ENCODE measurements at places on chromosomes 5 and 9.

GRCh38 chr9:127977009-127977883, 3.5 kb downstream of the EEIG1 start:
- no peak for DNase-seq

DNA sequence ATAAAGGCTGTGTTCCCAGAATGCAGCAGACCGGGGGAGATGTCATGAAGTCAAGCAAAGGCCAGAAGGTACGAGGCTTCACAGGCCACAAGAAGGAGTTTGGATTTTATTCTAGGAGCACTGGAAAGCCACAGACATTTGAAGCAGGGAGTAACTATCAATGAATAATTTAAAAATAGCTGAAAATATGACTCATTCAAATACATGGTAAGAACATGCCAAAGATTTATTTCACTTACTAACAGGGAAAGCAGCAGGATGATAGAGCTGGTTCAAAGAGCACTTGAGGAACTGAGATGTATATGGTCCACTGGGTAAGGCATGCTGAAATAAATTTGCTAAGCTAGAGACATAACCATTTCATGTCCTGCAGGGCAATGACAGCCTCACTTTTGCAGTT, 53.2 kb downstream of the MSX2 start:
- DNase-seq = no peak

DNA sequence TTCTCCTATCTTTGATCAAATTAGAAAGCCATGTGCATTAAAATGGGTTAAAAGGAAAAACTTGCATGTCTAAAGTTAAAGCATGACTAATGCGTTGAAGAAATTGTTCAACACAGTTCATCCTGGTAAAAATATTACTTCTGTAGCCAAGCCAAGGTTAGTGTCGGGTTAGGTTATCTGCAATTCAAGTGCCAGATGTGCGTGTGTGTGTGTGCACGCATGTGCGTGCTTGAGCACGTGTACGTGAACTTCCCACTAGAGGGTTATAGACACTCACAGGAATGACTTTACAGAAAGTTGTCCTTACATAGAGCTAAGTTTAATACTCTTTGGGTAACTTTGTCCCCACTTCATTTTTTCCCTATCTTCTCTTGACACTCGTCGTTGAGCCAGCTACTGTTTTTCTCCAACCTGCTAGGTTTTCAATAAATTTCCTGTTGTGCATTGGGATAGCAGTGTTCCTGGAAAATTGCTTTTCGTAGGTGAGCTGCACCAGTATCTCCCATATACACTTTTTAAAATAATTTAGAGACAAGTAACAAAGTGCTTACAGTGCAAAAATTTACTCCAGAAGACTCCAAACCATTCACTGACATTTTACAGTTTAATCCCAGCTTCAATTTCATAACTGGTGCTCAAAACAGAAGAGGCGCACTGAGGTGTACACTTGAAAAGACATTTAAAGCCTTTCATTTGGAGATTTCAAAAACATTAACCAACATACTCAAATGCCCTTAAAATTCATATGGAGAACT, 353.8 kb downstream of the NFIB start:
- no peak for DNase-seq

DNA sequence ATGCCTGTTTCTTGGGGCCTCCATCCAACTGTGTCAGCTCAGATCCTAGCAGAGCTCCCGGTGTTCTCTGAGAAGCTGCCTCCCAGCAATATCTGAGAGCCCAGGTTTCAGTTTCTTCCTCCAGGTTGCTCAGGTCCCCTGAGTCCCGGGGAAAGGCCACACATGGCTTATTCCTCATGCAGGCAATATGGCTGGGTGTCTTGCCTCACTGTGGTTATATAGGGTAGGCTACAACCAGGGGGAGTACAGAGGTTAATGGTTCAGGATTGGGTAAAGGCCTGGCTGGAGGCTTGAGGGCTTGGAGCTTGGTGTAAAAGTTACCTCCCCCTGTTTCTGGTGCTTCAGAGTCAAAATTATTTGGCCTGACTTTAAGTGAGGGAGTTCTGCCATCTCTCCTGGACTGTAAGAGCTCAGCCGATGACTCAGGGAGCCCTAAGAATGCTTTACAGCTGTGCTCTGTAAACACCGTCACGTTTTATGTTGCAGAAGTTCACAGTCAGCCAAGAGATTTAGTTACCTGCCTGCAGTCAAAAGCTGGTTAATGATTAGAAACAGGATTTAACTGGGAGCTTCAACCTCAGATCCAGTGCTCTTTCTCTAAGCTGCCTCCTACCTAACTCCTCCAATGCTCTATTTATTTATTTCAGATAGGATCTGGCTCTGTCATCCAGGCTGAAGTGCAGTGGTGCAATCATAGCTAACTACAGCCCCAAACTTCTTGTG, 24.3 kb upstream of the UBAP2 start:
- no peak for DNase-seq

DNA sequence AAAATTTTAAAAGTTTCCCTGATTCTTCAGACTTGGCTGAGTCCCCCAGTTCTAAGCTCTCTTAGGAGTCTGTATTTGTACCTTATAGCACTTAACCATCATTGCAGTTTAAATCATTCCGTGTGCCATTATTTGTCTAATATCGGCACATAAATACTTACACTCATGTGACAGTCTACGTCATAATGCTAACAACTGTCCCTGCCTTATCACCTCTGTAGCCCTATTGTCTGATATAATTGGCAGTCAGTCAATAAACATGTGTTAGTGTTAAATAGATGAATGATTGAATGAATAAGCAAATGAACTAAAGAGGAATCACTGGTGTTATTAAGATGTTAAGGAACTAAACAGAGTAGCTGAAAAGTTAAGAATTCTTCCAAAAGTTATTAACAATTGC, 287.8 kb downstream of the EBF1 start:
- no peak for DNase-seq

DNA sequence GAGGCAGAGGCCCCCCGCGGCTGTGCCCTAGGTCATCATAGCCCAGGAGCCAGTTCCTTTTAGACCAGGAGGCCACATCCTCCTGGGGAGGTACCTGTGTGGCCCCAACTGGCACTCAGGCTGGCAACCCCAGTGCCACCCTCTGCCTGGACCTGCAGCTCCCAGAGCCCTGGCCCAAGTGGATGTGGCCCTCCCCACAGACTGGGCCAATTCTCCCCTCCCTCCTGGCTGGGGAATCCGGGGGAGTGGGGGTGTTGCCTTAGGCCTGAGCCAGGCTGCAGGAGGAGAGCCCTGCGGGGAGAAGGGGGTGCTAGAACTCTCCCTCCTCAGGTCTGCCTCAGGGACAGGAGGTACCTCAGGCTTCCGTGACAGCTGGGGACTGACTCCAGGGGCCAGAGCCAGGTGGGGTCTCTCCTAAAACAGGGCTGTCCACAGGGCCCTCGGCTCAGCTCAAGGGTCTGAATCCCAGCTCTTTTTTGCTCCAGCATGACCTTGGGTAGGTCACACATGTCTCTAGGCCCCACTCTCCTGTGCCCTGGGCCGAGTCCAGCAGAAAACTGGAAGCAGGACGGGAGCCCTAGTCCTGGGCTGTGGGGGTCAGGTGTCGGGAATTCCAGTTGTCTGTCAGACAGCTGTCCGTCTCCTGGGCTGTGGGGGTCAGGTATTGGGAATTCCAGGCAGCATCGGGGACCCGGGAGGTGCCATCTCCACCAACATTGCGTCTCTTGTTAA, 9.6 kb downstream of the DNLZ start:
- no peak for DNase-seq

DNA sequence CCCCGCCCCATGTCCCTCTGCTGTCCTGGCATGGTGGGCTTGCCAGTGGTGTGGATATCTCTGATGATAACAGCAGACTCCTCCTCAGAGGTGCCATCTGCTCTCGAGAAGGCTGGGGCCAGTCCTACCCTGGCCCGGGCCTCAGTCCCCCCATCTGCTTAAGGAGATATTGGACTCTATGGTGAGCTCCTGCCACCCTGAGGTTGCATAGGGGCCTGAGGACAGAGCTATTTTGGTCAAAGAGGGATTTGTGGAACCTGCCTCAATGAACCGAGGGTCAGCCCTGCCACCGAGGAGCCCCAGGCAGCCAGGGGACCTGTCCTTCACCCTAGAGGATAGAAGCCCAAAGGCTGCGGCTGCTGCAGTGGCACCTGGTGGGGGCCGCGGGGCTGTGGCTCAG, 32.6 kb downstream of the NTNG2 start:
- no peak for DNase-seq

Measured in keratinocyte (primary cell).